AG09309 (cell line): ENCODE measurements at places on chromosomes 7 and 10.
A peak's percentile ranks its signal among the peaks of the same experiment; 100 is the strongest.

GRCh38 chr10:24556126-24556749 lies 167.4 kb downstream of the ARHGAP21 start:
- DNase-seq, result no peak

DNA sequence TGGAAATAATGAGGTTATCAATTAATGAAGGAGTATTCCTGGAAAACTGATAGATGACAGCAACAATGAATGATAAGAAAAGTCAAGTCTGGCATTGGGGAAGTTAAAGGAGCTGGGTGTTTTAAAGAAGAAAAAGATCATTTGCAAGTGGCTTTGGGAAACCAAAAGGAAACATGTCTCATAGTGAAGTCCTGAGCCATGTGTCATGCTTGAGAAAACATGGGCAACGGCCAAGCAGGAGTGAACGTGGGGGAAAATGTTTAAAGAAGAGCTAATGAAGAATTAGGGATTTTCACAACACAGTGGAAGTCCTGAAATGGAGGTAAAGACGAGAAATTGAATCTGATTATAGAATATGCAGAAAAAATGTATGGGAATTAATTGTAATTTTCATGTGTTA lies 1383.2 kb upstream of the CELF2 start:
- no peak for DNase-seq

DNA sequence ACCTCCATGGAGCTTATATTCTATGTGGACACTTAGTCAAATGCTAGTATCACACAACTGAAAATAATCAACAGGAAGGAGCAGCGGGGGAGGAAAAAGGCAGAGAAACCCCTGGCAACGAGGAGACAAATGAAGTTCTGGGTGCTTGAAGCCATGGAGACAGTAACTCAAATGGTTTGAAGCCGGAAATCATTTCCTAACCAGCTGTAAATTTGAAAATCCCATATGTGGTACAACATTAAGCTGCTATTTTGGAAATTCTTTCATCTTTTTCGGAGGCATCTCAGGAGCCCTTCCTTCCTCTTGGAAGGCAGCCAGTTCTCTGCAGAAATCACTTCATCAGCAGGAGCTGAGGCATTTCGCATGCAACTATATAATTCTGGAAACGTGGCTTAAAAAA lies 91.4 kb downstream of the PPP1R3C start:
- DNase-seq, result no peak

GRCh38 chr7:27427416-27427815 lies 184.8 kb downstream of the EVX1 start:
- no peak for DNase-seq

DNA sequence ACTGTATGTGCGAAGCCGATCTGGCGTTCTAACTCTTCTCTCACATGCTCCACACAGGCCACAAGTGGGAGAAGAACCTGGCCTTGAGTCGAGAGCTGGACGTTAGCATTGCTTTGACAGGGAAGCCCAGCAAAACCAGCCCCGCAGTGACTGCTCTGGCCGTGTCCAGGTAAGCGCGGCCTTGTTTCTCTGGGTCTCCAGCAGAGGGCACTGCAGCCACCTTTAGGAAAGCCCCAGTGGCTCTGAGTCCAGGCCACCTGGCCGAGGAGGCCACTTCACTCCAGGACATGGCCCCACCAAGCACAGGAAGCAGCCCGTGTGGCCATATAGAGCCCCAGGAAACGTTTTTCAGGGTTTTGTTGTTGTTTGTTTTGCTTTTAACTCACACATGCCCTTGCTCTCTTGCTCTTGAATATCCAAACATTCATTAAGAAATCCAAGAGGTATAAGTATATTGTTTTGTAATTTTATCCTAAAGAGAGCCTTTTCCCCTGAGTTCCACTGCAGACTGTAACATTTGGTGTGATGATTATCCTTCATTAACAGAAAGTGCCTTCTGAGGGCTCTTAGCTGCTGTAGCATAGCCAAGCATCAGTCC lies 41.8 kb upstream of the LRRC18 start:
- DNase-seq, result no peak

DNA sequence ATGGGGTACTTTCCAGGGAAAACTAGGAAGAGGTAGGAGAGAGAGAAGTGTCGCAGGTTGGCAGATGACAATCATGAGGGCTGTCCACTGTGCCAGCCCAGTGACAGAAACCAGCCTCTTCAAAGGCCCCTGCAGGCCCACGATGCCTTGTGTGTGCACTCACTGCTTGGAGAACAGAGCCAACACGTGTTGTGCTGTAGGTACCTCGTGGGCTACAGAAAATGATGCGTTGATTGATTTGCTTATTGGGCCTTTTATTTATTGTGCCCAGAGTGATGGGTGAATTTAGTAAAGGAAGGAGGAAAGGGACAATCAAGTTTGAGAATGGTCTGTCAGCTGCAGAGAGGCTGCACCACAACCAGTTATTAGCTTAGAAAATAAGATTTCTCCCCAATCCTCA lies 215.1 kb downstream of the PLXNA4 start:
- DNase-seq, result no peak

GRCh38 chr10:88793712-88794299 lies 8.7 kb upstream of the LIPM start:
- peak; percentile 28 for DNase-seq

GRCh38 chr7:92466682-92467081 lies 11.1 kb downstream of the ERVW-1 start:
- DNase-seq, result no peak

DNA sequence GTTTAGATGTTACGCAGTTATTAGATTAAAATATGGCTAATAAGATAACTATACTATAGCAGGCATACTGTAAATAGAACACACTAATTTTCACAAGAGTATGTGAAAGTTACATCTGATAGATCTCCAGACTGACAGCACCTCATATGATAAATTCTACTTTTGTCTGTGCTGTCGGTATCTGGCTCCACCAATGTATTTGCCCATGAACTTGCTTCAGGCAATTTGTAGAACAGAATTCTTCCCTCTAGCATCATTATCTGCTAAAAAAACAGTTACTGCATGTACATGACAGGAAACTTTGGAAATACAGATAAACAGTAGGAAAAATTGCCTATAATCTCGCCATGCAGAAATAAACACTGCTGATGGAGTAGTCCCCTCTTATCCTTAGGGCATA lies 137.7 kb downstream of the WNT2 start:
- no peak for DNase-seq

DNA sequence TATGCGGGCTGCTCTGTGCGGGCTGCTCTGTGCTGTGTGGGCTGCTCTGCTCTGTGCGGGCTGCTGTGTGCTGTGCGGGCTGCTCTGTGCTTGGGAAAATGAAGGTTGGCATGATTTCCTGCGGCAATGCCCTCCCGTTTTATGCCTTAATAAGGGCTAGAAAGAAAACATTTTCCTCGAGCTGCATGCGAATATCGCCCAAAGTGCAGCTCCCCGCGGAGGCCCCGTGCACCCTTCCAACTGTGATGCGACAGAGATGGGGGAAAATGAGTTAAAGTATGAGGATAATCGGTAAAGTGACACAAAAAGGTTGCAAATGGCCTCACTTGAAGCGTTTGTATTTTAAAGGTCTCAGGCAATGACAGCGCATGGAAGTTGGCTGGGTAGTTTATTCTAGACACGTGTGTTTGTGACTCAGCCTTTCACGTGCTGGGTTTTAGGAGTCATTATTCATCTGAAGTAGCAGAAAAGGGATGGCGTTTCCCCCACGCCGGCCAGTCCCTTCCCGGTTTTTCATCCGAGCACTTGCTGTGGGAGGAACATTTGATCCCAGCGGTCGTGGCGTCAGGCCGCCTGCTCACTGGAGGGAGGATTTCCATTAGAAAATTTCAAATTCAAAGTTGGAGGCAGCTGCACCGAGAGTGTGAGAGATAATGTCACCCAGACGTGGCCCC lies 220.7 kb downstream of the ADARB2 start:
- no peak for DNase-seq

DNA sequence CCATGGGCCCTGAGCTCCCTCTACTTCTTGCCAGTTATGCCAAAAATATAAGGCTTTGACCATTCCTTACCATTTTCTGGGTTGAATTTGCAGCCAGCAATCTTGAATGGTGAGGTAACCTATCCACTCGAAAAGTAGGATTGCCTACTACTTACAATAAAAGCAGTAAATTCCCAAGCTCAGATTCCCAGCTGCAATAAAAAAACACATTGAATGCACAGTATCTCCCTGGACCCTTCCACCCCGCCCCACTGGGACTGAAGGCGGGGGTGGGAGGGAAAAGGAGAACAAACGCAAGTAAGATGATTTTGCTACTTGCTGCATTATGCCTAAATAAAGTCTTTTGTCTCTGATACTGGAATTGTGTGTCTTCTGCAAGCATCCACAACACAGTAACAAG lies 301.9 kb downstream of the HGF start:
- DNase-seq, result no peak

- DNase-seq, result no peak
Measured at GRCh38 chr10:130380056-130380455, 243.9 kb downstream of the GLRX3 start.

DNA sequence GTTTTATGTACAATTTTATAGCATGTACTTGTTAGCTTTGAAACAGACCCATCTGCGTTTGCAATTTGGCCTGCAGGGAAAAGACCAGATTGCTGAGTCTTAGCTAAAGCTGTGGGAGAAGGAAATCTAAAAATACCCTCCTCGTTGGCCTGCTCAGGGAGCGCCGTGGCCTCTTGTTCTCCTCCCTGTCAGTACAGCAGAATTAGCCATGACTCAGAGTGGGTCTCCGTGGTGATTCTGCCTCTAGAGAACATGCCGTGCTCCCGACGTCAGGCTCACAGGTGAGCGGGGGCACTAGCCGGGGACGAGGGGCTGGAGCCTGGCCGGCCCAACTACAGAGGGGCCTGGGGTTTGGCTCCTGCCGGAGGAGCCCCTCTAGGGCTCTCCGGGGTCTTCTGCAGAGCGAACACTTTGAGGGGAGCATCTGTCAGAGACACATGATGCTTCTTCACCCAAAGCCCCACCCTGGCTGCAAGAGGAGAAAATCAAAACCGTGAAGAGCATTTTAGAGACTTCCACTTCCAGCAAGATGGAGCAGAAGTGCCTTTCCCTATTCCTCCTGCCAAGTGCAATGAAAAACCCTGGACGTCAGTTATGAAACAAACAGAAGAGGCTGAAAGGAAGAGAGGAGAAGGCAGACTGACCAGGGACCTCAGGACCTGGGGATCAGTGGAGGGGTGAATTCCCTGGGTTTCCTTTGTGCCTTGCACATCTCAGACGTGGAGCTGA lies 98.9 kb downstream of the LHPP start:
- peak; percentile 52 for DNase-seq

GRCh38 chr10:101441541-101442455 lies 87.8 kb downstream of the BTRC start:
- DNase-seq, result peak; percentile 46

DNA sequence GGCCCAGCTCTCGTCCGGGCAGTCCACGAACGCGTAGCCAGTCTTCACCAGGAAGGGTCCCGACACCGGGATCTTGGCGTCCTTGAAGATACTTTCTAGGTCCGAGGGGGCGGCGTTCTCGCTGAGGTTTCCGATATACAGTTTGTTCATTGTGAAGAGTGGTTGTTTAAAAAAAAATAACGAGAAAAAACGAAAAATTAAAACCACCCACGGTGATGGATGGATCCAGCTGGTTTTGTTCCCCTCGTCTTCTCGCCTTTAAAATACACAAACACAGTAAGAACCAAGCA lies 385 bp downstream of the IGF2BP3 start:
- DNase-seq, result no peak

DNA sequence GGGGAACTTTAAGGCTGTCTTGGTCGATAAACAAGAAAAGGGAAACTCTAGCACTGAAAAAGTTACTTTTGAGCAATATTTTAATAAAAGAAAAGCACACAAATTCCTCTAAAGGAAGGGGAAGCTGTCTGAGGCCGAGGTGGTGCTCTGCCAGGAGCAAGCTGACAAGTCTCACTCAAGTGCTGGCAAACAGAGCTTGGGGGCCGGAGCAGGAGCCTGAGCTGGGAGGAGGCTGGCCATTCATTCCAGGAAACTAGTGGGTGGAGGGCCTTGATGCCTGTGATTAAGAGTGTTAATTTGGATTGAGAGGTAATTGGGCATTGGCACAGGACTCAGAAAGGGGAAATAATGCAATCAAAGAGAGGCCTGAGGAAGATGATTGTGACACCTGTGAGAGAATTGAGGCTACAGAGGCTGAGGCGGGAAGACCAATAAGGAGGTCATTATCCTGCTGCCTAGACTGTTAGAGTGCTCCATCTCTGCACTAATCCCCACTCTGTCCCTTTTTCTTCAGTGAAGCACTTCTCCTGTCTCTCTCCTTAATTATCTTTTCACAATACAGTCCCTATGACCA lies 154.9 kb upstream of the COL1A2 start:
- no peak for DNase-seq

GRCh38 chr7:40077849-40078248 lies 56.6 kb downstream of the MPLKIP start:
- DNase-seq, result peak; percentile 33

DNA sequence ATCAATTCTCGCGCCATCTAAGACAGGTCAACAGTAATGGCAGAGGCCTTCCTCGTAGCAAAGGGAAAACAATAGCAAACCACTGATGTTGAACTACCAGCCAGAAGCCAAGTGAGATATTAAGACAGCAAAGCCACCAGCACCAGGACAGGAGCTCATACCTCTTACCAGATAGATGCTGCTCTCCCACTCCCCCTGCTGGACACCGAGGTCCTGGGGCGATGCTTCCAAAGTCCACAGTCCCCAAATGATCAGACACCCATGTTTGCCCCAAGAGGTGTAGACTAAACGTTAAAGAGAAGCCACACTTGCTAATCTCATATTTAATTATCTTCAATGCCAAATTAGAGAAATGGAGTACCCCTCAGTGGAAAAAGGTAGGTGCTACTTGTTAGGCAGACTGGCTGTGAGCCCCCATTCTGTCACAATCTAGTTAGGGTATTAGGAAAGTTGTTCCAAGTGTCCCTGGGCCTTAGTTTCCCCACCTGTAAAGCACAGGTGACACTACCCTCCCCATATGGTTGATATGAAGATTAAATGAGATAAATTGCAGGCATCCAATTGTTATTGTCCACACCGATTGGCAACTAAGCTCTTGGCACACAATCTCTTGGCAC lies 39.9 kb downstream of the TOMM7 start:
- no peak for DNase-seq

DNA sequence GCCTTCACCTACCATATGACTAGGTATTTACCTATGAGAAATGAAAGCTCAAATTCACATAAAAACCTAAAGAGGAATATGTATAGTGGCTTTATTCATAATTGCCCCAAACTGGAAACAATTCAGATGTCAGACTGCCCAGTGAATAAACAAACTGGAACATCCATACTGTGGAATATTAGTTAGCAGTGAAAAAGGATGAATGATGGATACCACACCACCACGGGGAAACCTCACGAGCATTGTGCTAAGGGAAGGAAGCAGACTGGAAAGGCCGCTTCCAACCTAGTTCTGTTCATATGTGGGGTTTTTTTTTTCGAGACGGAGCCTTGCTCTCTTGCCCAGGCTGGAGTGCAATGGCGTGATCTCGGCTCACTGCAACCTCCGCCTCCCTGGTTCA lies 16.8 kb downstream of the GTF2IRD1 start:
- DNase-seq, result no peak
